GM04503 (cell line): ENCODE measurements at places on chromosomes 4 and X.

GRCh38 chr4:10086506-10087120 is 30.0 kb downstream of the WDR1 start:
- no peak for DNase-seq

- no peak for DNase-seq
Observed at GRCh38 chr4:65923616-65924015, 253.3 kb upstream of the EPHA5 start.

- no peak for DNase-seq
Observed at GRCh38 chr4:112853662-112854256, 195.7 kb upstream of the ANK2 start.

- no peak for DNase-seq
Observed at GRCh38 chrX:99572711-99573110, 837.4 kb downstream of the PCDH19 start.

GRCh38 chrX:136272325-136272724 is 21.1 kb upstream of the MAP7D3 start:
- no peak for DNase-seq

DNA sequence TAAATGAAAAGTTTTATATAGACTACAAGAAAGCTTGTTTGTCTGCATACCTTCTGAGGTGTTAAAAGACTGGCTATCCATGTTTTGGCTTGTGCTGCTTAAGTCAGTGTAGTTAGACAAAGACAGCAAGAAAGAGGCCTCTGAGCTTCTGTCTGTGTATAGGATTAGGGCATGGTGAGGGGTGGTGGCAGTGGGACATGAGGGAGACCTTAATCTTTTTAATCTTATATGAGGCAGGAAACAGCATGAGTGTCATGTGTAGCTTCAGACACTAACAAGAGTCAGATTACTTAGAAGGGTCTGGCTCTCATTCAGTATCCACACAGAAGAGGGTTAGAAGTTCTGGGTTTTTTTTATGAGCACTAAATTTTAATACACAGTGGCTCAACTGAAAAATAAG is 213.3 kb downstream of the GABRG1 start:
- no peak for DNase-seq

- DNase-seq = peak; percentile 59
Observed at GRCh38 chr4:153296040-153296823, 48.3 kb upstream of the MND1 start.

- no peak for DNase-seq
Observed at GRCh38 chr4:1004071-1004418, 7.4 kb upstream of the FGFRL1 start.

DNA sequence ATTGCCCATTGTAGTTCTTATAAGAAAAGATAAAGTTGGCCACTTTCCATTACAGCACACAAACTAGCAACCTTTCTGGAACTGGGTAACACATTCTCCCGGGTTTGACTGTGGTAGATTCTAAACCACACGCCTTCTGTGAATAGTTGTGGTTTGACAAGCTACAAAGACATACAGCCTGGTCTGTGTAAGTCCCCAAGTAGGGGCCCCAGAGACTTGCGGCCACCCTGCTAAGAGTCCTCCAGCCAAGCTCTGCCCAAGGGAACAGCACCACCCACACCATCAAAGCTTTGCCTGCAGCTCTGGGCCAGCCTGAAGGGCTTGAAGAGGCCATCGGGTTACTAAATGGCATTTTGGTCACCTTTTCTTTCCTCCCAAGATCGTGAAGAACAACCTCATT is 203.4 kb downstream of the MAML3 start:
- peak; percentile 20 for DNase-seq
